ENCODE measurements at places on chromosomes 4 and X.

DNA sequence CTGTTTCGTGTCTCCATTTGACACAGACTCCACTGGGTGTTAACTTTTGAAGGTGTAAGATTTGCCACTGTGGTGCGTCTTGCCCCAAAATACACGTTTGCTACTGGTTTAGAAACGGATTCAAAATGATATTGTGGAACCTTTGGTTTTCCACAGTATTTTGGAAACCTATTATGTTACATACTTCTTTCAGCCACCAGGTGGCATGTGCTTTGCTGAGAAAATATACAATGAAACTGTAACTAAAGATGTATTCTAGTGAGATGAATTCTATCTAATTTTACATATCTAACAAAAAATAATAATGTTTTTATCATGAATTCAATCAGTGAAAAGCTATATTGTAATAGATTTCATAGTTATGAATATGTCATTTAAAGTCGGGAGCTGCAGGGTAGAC, 28.4 kb upstream of the SLITRK4 start:
- DNase-seq, result peak; percentile 5

GRCh38 chr4:113499166-113499565, 262.4 kb downstream of the CAMK2D start:
- no peak for DNase-seq

DNA sequence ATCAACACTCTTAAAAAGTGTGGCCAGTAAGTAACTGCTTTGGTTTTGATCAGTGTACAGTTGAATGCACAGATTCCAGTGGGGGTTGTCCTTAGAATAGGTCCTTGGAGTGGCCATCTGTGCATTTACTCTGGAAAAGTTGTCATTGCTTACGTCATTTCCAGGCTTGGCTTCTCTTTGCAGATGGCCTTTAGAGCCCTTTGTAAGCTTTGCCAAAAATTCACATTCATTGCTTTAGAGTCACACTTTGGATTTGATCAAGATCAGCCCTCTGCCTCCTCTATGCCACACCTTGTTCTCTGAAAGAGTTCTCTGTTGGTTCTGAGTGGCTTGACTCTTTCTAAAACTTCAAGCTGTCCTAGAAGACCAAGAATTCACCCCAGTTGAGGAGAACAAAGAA, 83.9 kb downstream of the MAMLD1 start:
- DNase-seq, result no peak

DNA sequence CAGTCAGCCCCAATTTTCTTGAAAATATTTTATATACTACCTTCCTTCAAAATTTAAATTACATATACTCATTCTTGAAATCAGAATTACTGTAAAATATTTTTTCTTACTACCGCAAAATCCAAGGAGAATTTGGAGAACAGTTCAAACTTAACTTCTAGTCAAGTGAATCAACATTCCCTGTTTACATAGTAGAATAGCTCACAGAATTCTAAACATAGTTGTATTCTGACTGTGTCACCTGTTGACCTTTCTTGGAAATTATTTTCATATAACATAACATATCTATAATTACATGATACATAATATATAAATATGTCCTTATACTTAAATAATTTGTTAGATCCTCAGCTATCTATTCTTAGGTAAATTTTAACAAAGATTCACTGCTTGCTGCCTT, 31.0 kb upstream of the FGF5 start:
- no peak for DNase-seq

GRCh38 chrX:63012574-63012973, 338.6 kb downstream of the SPIN4 start:
- no peak for DNase-seq

- DNase-seq, result no peak
Measured at GRCh38 chr4:185189606-185190305, 14.0 kb downstream of the CFAP97 start.

DNA sequence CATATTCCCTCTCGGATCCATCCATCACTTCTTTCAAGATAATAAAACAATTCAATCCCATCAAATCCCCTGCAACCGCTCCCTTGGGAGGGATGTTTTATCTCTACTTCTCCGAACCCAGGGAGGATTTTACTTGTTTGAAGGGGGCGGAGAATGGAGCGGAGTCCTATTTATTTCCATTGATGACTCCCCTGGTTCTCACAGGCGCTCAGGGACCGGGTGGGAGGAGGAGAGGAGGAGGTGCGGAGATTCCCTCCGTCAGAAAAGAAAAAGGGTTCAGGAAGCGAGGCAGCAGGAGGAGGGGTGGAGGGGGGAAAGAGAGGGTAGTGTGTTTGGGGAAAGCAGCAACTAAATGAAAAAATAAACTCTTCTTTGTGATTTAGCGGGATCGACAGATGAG, 2.1 kb downstream of the NDNF start:
- DNase-seq, result no peak

GRCh38 chr4:2587213-2587823, 50.9 kb downstream of the FAM193A start:
- no peak for DNase-seq

- DNase-seq, result no peak
Measured at GRCh38 chrX:115183980-115184379, 5.2 kb upstream of the RBMXL3 start.

GRCh38 chr4:55398461-55398860, 2.7 kb downstream of the TMEM165 start:
- DNase-seq, result no peak

GRCh38 chrX:100685284-100685996, 41.4 kb downstream of the SRPX2 start:
- peak; percentile 69 for DNase-seq

GRCh38 chr4:70614184-70614555, 14.4 kb upstream of the ENAM start:
- DNase-seq, result no peak

DNA sequence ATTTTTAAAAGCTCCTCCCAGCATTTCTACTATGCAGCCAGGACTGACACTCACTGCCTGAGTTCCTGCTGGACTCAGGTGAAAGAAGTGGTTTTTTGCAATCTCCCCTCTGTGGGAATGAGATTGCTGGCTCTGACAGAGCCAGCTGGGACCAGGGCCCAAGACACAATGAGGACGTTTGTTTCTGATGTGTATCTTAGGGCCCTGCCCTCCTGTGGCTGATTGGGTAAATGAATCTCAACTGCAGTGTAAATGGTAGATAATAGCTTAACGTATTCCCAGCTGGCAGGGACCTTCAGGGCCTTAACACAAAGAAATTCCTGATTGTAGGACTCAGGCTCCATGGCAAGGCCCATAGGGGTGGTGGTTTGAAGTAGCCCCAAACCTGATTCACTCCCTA, 85.8 kb upstream of the PRPS1 start:
- peak; percentile 18 for DNase-seq

DNA sequence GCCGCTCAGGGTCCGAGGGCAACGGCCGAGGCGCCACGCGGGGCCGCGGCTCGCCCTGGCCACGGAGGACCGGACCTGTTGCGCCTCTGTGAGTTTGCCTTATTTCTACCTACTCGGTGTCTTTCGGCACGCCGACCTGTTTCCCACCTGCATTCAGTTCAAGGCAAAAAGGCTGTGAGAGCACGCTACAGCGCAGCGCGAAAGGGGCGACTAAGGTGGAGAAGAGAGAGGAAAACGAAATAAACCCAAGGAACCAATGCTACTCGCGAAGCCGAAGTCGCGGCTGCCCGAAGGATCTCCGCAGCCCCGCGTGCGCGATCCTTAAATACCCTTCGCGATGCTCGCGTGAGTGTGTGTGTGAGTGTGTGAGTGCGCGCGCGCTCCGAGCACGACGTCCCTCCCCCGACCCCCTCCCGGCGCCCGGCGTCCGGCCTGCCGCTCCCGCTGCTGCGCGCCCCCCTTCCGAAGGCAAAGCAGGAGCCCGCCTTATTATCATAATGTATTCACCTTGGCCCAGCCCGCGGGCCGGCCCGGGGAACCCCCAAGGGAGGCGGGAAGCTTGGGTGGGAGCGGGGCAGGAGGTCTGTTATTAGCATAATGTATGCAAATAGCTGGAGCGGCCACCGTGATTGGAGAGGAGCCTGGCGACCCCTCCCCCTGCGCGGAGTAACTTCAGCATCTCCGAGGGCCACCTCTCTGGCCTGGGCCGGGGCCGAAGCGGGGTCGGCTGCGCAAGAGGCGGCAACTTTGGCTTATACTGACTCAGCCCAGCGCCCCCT, at the start of gene COL25A1:
COL25A1 (minus strand) TSS at position 298 of the 779 bp plus-strand sequence.
- no peak for DNase-seq

DNA sequence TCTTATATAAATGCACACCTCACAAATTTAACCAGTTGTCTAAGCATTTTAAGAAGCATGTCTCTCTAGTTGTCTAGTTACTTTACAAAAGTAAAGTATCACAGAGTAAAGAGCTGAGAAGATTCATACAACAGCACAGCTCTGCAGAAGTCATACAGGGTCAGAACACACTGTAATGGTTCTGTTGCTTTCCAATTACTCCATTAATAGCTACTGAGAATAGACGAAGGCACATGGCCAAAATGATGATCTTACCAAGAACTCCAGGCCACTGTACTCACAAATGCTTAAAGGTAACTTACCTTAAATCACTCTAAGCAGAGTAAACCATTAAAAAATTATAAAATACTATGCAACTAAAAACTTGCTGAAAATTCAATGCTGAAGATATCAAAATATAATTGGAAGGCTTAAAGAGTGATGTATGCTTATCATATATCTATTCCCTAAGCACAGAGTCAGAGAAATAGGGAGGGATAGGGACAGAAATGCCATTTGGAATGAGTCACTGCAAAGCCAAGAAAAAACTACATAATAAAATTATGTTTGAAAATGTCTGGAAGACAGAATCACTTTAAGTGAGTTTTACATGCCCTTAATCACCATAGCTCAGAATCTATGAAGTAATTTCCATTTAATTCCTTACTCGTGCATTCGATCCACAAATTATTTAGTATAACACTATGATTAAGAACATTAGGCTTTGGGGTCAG, 71.0 kb downstream of the DDX60L start:
- peak; percentile 57 for DNase-seq

DNA sequence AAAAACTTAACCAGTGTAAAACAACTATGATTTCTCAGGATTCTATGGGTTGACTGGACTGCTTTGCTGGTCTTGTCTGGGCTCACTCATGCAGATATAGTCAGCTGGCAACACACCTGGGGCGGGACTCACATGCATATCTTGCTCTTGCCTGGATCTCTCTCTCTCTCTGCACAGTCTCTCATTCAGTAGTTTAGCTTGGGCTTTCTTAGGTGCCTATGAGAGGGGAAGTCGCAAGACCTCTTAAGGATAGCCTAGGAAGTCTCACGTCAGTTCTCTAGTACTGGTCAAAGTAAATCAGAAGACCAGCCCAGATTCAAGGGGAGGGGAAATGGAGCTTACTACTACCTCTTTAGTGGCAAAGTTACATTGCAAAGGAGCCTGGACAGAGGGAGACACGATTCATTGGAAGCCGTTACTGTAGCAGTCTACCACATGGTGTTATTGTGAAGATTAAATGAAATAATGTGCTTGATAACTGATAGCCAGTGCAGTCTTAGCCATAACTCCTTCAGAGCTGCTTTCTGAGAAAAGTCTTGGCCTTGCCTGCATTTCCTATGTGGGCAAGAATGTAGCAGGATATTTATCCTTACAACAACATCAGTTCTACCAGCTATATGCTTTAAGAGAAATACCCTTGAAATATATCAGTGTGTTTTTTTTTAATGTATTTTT, 2.1 kb downstream of the COPS4 start:
- DNase-seq, result no peak

DNA sequence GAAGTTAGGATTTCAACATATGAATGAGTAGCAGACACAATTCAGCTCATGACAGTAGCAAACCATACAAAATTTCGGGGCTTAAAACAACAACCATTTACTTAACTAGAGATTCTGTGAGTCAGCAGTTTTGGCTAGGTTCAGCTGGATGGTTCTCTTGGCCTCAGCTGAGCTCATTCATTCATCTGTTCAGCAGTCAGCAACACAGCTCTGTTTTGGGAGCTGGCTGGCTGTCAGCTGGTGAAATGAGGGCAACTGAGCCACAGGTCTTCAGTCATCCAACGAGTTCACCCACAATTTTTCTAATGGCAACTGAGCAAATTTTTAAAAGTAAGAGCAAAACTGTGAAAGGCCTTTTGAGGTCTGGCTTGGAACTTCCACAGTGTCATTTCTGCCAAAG, 2005.1 kb upstream of the AGA start:
- no peak for DNase-seq

- peak; percentile 48 for DNase-seq
Measured at GRCh38 chrX:95290455-95290854, 1394.2 kb upstream of the DIAPH2 start.

- DNase-seq, result no peak
Measured at GRCh38 chr4:560731-561291, 15.3 kb downstream of the TMEM271 start.

DNA sequence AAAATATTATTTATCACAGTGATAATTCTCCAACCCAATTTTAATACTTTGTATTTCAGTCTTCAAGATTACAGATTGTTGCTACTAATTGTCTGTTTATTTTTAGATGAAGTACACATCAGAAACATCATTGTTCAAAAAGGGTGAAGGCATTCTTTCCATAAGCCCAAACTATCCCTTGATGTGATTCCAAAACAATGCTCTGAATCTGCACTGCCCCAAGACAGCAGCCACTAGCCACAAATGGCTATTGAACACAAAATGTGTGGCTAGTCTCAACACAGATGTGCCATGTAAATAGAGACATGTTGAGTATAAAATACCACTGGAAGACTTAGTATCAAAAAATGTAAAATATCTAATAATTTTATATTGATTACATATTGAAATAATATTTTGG, 150.7 kb upstream of the MAB21L2 start:
- no peak for DNase-seq

DNA sequence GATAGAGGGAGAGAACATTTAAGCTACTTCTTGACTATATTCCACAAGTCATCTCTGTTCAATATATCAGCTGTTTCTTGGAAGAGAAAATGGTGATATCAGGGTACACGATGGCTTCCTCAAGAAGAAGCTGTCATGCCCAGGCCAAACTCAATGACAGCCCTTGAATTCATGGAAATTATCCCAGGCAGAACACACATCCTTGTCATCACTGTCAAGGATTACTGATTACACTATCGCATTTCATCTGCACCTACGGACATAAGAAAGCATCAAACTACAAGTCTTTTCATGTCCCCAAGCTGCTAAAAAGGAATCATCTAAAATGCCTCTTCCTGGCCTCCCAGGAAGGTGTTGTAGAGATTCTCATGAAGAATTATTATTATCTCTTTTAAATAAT, 165.2 kb upstream of the SLC7A11 start:
- no peak for DNase-seq

- no peak for DNase-seq
Measured at GRCh38 chr4:39429476-39430334, 23.0 kb downstream of the KLB start.
